Caco-2 (cell line): ENCODE measurements at places on chromosomes 6 and 20. TPM values are rescaled to one million over a fixed set of nuclear protein-coding genes. Genes with fewer than 3 reads are reported as not detected.

GRCh38 chr6:37546141-37546871 is 46.6 kb upstream of the CCDC167 start:
- H3K4me3 ChIP-seq: no peak overlapping the region
- DNase-seq: peak; percentile 36
- peaks cover 8% of the 10 kb centered on the region for H3K4me1 ChIP-seq
- H3K36me3 ChIP-seq: no peaks in the 10 kb centered on the region
- H3K27ac ChIP-seq: no peak overlapping the region
- no peaks in the 10 kb centered on the region for H3K27me3 ChIP-seq

DNA sequence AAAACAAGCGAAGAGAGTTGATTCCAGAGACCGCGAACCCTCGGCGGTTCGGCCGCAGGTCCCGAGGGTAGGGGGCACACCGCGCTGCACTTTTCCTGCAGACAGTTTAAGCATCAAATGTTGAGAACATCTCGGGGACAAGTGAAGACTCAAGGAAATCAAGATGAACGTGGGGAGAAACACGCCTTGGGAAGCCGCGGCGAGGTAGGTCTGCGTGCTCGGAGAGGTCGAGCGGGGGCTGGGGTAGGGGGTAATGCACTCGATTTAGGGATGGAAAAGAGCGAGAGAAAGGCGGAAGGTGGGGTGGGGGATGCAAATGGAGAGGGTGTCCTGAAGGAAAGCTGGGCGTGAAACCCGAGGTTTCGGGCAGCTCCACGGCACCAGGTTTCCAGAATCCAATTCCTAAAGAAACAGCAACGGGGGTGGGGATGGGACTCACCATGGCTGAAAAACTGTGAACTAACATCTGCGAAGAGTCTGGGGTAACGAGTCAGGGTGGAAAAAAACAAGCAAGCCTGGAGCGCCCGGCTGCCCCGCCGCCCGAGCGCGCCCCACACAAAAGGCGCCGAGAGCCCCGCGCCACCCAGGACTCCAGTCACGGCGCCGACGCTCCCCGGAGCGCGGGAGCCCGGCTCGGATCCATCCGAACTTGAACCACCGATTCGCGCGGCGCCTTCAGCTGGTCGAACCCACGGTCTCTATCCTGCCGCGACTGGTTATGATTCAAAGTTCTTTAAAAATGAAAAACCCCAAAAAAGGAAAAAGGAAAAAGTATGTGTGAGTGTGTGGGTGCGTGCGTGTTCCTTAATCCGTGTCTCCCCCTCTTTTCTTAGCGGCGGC is 3.5 kb downstream of the TFAP2A start:
- H3K27ac ChIP-seq: peak overlapping the region; percentile 60
- H3K27me3 ChIP-seq: no peaks in the 10 kb centered on the region
- H3K4me1 ChIP-seq: peaks cover under 1% of the 10 kb centered on the region; the same call in 1 of the 2 replicates

GRCh38 chr20:47951521-47951971 is 166.3 kb upstream of the SULF2 start:
- H3K4me1 ChIP-seq: no peaks in the 10 kb centered on the region
- no peaks in the 10 kb centered on the region for H3K36me3 ChIP-seq
- no peak overlapping the region for H3K4me3 ChIP-seq

DNA sequence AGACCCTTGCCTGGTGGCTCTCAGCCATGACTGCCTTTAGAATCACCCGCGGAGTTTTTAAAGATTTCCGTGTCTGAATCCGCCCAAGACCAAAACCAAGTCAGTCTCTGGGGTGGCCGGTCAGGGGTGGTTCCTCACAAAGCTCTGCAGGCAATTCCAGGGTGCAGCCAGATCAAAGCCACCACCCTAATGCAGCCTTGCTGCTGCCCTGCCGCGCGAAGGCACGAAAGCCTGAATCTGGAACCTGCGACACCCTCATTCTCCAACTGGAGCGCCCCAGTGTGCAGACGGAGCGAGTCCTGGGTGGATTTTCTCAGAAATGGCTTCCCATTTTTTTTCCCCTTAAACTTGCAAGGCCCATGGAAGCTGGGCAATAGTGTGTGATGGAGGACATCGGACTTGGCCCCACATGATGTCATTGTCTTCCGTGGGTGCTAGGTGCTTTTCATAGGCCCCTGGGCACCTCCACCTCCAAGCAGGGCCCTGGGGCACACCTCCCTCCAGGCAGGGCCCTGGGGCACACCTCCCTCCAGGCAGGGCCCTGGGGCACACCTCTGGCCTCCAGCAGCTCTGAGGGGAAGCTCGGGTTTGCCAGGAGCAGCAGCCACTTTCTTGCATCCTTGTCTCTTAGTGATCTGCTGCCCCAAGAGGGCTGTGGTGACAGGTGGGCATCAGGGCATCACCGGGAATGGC is 343.1 kb downstream of the ZFAND3 start:
- no peaks in the 10 kb centered on the region; the same call in 1 of the 2 replicates for H3K27me3 ChIP-seq
- H3K4me1 ChIP-seq: no peaks in the 10 kb centered on the region
- H3K27ac ChIP-seq: no peak overlapping the region
- no peaks in the 10 kb centered on the region for H3K36me3 ChIP-seq
- no peak overlapping the region for H3K4me3 ChIP-seq

GRCh38 chr6:24287239-24287638 is 70.6 kb downstream of the DCDC2 start:
- no peaks in the 10 kb centered on the region for H3K27me3 ChIP-seq
- DNase-seq: no peak
- no peaks in the 10 kb centered on the region; the same call in none of the 2 replicates for H3K36me3 ChIP-seq
- peaks cover 5% of the 10 kb centered on the region; the same call in 1 of the 2 replicates for H3K4me1 ChIP-seq

Gene TCP11
- not detected in 2 replicates for total RNA-seq

DNA sequence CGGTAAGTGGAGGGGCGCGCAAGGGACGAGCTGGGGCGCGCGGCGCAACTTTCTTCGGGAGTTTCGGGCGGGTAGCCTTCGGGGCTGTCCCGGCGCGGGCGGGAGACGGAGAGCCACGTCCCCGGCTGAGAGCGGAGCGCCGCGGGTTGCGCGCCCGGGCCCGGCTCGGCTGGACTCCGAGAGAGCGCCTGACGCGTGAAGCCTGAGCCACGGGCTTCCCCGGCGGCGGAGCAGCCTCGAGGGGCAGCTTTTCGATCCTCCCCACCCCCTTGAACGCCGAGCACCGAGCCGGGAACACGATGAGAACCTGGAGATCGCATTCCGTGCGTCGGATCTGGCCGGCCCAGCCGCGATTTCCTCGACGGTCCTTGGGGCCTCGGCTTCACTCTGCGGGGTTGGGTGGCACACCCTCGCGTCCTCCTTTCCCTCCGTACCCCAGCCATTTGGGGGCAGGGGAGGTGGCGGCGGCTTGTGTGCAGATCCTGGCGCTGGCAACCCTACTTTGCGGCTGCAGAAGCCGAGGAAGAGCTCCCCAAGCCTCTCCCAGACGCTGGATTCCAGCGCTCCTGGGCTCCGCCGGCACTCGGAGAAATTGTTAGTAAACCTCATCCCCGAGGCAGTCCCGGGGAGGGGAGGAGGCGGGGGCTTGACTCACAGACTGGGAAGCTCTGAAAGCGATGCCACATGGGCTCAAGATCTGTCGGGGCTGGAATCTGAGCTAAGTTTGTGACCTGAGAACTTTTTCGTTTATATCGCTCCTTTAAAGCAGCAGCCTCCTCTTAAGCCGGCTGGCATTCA is 572 bp downstream of the DSE start:
- 0 out of 2 replicates have a peak, but pooled peaks cover 6% of the 10 kb centered on the region for H3K4me1 ChIP-seq
- H3K27ac ChIP-seq: no peak overlapping the region
- no peaks in the 10 kb centered on the region for H3K36me3 ChIP-seq

DNA sequence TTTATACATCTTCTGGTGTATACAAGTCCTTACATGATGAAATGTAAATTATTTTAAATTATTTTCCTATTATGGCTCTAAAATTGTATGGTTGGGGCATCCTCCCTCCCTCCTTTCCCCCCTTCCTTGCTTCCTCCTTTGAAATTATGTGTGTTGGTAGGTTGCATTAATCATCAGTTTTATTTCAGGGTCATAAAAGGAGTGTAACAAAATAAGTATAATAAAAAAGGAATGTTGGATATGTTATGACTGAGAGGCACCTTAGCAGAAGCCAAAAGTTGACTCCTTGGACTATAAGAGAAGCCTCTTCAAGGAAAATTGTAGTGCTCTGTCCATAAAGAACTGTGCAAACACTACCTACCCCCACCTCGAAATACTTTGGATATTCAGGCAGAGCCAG is 46.6 kb upstream of the PTPRK start:
- no peak overlapping the region for H3K4me3 ChIP-seq
- no peaks in the 10 kb centered on the region for H3K27me3 ChIP-seq
- peaks cover 19% of the 10 kb centered on the region; the same call in 1 of the 2 replicates for H3K4me1 ChIP-seq
- no peaks in the 10 kb centered on the region for H3K36me3 ChIP-seq
- no peak for DNase-seq

GRCh38 chr20:62722627-62723026 is 14.0 kb downstream of the NTSR1 start:
- H3K4me3 ChIP-seq: no peak overlapping the region
- H3K27ac ChIP-seq: no peak overlapping the region
- H3K36me3 ChIP-seq: no peaks in the 10 kb centered on the region
- peaks cover 16% of the 10 kb centered on the region for H3K27me3 ChIP-seq
- no peaks in the 10 kb centered on the region for H3K4me1 ChIP-seq

- DNase-seq: peak; percentile 52
- H3K36me3 ChIP-seq: peaks cover 2% of the 10 kb centered on the region
- H3K27me3 ChIP-seq: no peaks in the 10 kb centered on the region
Measured at GRCh38 chr6:13292774-13293173, 35.6 kb downstream of the TBC1D7 start.

DNA sequence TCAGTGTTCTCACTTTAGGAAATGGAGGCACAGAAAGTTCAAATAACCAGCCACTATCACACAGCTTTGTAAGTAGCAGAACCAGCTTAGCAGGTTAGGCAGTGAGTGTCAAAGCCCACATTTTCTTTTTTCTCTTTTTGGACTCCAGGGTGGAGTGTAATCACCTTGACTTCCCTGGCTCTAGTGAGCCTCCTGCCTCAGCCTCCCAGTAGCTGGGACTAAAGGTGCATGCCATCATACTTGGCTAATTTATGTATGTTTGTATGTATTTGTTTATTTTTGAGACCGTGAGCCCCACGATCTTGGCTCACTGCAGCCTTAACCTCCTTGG is 7.8 kb upstream of the NCOA3 start:
- no peak overlapping the region for H3K4me3 ChIP-seq
- peak; percentile 68 for DNase-seq
- no peaks in the 10 kb centered on the region for H3K27me3 ChIP-seq
- H3K4me1 ChIP-seq: peaks cover 23% of the 10 kb centered on the region

- H3K36me3 ChIP-seq: no peaks in the 10 kb centered on the region
- no peak overlapping the region for H3K4me3 ChIP-seq
- H3K27me3 ChIP-seq: no peaks in the 10 kb centered on the region
- peaks cover 34% of the 10 kb centered on the region for H3K4me1 ChIP-seq
- peak; percentile 84 for DNase-seq
Measured at GRCh38 chr6:3869632-3870527, 20.7 kb downstream of the FAM50B start.

- no peaks in the 10 kb centered on the region for H3K4me1 ChIP-seq
- H3K36me3 ChIP-seq: no peaks in the 10 kb centered on the region
- DNase-seq: no peak
- no peak overlapping the region for H3K4me3 ChIP-seq
- no peaks in the 10 kb centered on the region for H3K27me3 ChIP-seq
- H3K27ac ChIP-seq: no peak overlapping the region
Measured at GRCh38 chr6:15672291-15672690, 9.5 kb upstream of the DTNBP1 start.

Gene DEF6
- 5.6 and 5.7 TPM in 2 replicates for total RNA-seq

Gene SPO11
- total RNA-seq: not detected in 2 replicates

DNA sequence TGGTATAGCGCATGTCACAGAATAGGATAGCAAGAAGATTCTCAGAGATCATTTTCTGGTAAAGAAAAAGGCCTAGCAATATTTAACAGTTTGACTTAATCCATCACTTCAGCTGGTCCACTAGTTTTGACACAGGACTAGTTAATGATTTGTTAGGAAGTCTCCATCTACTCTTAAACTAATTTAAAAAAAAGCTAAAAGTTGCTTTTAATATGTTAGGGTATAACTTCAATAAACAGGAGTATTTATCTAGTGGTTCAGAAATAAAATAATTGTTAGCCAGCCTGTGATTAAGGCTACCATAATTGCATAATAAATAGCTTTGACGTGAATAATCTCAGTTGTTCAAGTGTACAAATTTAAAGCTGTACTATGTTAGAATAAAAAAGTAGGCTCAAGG is 195.6 kb downstream of the FUT9 start:
- H3K4me3 ChIP-seq: no peak overlapping the region
- no peak overlapping the region for H3K27ac ChIP-seq
- DNase-seq: no peak
- no peaks in the 10 kb centered on the region for H3K4me1 ChIP-seq
- H3K27me3 ChIP-seq: no peaks in the 10 kb centered on the region

Gene CASS4
- 0.64 and 0.67 TPM in 2 replicates for total RNA-seq

Gene ALDH8A1
- total RNA-seq: 0.21 and 0.29 TPM in 2 replicates

DNA sequence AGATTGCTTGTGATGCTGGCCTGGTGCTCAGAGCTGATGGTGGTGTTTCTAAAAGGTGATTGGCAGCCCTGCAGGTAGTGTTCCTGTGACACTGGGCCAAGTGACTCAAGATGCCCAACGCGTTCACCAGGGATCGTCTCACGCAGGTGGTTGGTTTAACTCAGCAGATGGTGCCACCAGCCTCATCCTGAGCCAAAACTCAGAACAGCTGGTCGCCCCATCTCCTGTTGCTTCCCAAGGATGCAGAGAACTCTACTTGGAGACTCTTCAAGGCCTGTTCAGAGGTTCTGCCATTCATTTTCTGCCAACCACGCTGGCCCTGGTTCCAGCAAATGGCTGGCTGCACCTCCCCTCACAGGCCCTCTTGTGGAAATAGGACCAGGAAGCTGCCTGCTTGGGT is 394.4 kb downstream of the CDH26 start:
- H3K4me1 ChIP-seq: no peaks in the 10 kb centered on the region
- no peak overlapping the region for H3K27ac ChIP-seq
- no peaks in the 10 kb centered on the region for H3K36me3 ChIP-seq

Gene TMEM217
- 1.6 and 2.6 TPM in 2 replicates for total RNA-seq

Gene DLL1
- total RNA-seq: 6.6 and 8.1 TPM in 2 replicates

GRCh38 chr20:56542489-56543030 is 9.5 kb downstream of the FAM209B start:
- H3K4me1 ChIP-seq: no peaks in the 10 kb centered on the region
- no peaks in the 10 kb centered on the region for H3K36me3 ChIP-seq
- no peaks in the 10 kb centered on the region for H3K27me3 ChIP-seq
- no peak overlapping the region for H3K27ac ChIP-seq

Gene SLC2A4RG
- total RNA-seq: 211 and 234 TPM in 2 replicates

DNA sequence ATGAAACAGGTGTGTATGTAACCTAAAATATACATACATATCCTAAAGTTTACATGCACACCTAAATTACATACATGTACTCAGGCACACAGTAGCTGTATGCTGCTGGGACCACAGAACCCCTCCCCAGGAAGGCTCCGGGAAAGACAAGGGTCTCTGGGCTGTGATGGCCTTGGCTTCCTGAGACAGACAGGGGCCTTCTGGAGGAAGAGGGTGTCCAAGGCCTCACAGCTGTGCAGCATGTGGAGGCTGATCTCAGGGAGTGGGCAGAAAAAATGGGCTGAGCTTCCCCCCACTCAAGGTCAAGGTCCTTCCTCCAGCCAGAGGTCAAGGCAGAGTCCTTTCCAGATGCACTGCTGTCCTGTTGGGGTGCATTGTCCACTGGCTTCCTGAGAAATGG is 129.1 kb upstream of the THBS2 start:
- H3K27me3 ChIP-seq: no peaks in the 10 kb centered on the region
- no peak overlapping the region for H3K27ac ChIP-seq
- no peaks in the 10 kb centered on the region for H3K4me1 ChIP-seq
- H3K36me3 ChIP-seq: no peaks in the 10 kb centered on the region
- DNase-seq: peak; percentile 12

- H3K4me1 ChIP-seq: peaks cover under 1% of the 10 kb centered on the region; the same call in 1 of the 2 replicates
- no peak overlapping the region for H3K27ac ChIP-seq
- H3K36me3 ChIP-seq: no peaks in the 10 kb centered on the region
- no peak for DNase-seq
- no peak overlapping the region for H3K4me3 ChIP-seq
Measured at GRCh38 chr6:165697171-165697570, 34.1 kb upstream of the PDE10A start.

- H3K27ac ChIP-seq: no peak overlapping the region
- H3K4me3 ChIP-seq: no peak overlapping the region
- H3K27me3 ChIP-seq: no peaks in the 10 kb centered on the region
- H3K4me1 ChIP-seq: no peaks in the 10 kb centered on the region
- H3K36me3 ChIP-seq: no peaks in the 10 kb centered on the region; the same call in 1 of the 2 replicates
- no peak for DNase-seq
Measured at GRCh38 chr6:73503027-73503772, 17.6 kb downstream of the EEF1A1 start.
